ENCODE measurements at places on chromosomes 16 and 17. TPM values are rescaled to one million over a fixed set of nuclear protein-coding genes. Genes with fewer than 3 reads are reported as not detected.

GRCh38 chr17:21213638-21214014, 335 bp downstream of the TMEM11 start:
- no peak for DNase-seq

Gene ATP2C2
- 0.18 TPM for total RNA-seq

DNA sequence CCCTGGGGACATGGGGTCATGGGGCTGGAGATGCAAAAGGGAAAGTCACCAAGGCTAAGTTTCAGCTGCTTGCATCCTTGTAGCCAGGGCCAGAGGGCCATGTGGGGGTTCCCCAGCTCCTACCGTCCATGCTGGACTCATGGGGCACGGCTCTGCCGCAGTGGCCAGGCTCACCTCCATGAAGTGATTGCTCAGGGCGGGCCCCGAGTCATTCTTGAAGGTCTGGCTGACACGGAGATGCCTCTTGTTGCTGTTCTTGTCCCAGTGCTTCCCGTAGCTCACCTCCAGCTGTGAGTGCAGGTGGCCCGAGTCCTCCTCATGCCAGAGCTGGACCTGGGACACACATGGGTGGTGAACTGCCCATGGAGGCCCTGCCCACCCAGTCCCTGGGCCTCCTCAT, 114.5 kb downstream of the RMI2 start:
- no peak for DNase-seq

DNA sequence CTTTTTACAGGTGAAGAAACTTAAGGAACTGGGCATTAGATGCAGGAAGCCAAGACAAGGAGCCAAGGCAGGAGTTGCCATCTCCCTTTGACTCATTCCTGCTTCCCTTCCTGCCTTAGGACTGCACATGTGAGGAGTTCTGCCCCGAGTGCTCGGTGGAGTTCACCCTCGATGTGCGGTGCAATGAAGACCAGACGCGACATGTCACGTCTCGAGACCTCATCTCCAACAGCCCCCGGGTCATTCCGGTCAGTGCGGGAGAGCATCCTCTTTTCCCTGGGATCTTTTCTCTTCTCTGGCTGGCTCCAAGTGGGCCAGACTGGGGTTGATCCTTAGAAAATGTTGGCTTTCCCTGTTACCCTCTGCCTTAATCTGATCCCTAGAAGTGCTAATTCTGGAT, 6.6 kb downstream of the POLR2C start:
- peak; percentile 44 for DNase-seq

GRCh38 chr17:81192386-81193050, 26.5 kb upstream of the AATK start:
- DNase-seq: no peak

Gene EPOP
- 2.7 TPM for total RNA-seq

DNA sequence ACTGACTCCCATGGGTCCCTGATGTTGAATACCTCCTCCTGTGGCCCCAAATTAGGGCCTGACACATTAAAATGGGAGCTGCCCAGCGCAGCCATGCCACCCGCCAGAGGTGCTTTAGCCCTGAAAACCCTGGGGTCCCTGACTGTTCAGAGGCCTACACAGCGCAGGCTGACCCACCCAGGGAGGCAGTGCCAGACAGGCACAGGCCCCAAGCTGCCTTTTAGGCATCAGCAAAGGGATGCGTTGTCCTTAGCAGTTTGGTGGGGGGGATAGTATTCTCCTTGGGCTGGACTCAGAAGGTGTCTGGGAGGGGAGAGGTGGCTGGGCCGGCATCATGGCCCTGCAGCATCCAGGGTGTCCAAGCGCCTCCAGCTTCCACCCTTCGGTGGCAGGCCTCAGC, 1.4 kb downstream of the RAPGEFL1 start:
- DNase-seq: no peak

DNA sequence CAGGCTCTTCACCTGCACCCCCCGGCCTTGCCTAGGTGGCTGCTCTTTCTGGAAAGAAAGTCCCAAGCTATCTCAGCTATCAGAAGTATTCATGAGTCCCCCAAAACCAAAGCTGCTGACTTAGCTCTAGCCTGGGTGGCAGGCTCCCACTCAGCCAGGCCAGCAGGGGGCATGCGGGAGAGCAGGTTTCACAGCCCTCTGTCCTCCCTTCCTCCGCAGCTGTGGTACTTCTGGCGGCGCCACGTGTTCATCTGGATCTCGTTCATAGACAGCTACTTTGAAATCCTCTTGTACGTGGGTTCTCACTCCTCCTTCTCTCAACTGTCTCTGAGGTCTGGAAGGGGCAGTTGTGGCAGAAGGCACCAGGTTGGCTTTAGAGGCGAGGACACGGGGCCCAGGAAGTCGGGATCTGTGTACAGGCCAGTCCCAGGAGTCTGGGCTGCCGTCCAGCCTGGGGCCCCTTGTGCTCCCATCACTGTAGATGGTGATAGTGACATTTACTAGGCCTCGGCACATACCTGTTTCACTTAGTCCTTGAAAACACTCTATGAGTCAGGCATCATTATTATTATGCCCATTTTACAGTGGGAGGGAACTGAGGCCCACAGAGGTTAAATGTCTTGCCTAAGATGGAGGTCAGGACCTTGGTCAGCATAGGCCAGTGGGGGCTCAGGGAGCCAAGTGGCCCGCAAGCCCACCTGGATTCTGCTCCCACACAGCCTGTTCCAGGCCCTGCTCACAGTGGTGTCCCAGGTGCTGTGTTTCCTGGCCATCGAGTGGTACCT, 12.9 kb downstream of the TRPV2 start:
- DNase-seq: peak; percentile 58

Gene CCDC40
- 6.8 TPM for total RNA-seq

Gene RGS11
- 0.70 TPM for total RNA-seq

Gene PIRT
- total RNA-seq: not detected

GRCh38 chr17:42120161-42120769, 902 bp downstream of the KAT2A start:
- DNase-seq: no peak

DNA sequence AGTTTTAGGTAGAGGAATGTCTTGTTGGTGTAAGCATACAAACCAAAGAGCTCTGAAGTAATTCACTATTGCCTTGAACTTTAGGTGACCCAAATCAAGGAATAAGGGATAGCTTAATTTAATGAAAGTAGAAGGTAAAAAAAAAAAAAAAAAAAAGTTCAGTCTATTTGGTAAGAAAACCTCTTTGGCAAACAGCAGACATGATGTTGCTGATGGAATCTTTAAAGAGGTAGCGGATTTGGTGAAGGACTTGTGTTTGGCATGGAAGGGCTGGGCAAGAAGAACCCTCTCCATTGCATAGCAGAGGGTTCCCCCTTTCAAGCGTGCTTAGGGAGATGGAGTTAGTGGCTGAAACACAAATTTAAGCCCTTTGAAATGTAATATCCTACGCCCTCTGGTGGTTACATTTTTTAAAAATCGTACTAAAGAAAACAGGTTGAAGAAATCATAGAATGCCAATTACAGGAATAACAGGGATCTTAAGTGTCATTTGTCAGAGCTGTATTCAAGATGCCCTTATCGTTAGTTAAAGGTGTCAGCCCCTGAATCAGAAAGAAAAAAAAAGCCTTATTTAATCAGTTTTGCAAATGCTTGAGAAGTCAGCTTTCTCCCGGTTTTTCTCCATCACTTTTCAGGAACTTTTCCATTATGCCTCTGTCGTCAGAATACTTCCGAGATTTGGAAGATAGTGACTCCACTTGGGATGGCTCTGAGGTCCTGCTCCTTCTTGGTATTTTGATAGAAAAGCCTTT, 383.1 kb downstream of the KCNJ2 start:
- no peak for DNase-seq

GRCh38 chr16:80263181-80263823, 277.5 kb upstream of the DYNLRB2 start:
- DNase-seq: no peak

DNA sequence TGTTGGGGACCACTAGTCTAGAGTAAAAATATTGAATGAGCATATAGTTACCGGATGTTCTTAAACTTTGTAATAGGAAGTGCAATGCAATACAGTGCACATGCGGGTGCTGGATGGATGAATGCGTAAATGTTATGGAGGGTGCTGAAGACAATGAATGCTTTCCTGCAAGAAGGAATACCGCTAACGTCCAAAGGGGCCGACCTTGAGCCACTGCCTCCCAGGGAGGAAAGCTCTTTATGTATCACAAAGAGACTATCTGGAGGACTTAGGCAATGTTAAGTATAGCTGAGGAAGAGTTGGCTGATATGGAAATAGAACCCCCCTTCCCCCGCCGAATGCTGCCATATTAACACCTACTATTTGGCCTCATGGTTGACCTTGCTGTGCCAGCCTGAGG, 27.5 kb upstream of the SHCBP1 start:
- DNase-seq: no peak

- DNase-seq: no peak
Observed at GRCh38 chr17:77120868-77121267, 19.9 kb upstream of the SEC14L1 start.

GRCh38 chr17:72462814-72463213, 342.0 kb downstream of the SOX9 start:
- DNase-seq: no peak

GRCh38 chr17:38867968-38868816, 1.7 kb upstream of the LASP1 start:
- DNase-seq: no peak

DNA sequence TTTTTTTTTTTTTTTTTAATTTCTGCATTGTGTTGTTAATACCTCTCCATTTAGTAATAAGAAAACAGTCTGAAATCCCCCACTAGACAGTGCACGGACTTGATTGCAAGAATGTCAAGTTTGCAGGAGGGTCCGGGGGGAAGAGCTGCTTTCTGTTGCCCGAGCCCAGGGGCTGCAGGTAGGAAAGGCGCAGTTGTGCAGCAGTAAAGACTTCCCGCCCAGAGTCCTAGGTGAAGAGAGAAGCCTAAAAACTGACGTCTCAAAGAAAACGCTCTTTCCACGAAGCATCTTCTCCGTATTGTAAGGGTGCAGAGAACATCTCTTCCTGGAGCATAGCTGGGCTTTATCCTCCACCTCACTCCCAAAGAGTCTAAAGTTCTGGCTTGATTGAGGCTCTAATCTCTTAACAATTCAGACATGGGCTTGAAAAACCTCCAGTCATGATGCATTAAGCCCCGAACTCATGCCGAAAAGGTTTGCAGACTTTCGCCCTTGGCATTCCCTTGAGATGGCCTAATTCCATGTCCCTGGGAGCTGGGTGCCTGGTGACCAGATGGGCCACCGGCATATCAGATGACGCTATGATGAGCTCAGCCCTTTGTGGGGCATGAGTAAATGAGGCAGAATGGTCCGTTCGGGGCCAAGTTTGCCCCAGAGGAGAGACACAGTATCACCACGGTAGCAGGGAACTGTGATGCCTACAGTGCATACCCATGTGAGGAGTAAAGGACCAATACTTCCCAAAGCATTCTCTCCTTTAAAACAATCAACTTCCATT, 436.2 kb upstream of the ZFHX3 start:
- DNase-seq: no peak

DNA sequence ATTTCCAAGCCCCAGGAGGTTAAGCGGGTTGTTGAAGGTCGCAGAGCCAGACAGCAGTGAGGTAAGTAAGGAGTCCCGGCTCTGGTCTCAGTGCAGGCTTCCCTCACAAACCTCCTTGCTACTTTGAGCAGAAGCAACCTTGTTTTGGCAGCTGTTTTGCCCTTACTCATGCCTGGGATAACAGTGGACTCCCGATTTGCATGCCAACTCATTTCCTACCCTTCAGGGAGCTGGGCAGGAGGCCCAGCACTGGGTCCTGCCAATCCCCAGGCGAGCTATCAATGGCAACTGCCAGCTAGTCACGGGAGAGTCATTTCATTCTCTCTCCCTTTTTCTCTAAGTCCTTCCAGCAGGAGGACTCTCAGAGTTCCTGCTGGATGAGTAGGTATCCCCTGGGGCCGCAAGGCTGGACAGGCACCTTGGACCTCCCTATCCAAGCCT, 72.0 kb upstream of the KSR1 start:
- peak; percentile 70 for DNase-seq

DNA sequence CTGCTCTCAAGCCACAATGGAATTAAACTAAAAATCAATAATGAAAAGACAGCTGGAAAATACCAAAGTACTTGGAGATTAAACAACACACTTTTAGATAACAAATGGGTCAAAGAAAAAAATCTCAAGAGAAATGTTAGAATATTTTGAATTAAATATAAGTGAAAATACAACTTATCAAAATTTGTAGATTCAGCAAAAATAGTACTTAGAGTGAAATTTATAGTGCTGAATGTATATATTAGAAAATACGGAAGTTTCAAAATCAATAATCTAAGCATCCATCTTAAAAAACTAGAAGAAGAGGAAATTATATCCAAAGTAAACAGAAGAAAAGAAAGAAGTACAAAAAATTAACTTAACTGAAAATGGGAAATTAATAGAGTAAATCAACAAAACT, 179.2 kb upstream of the CDH11 start:
- DNase-seq: no peak

DNA sequence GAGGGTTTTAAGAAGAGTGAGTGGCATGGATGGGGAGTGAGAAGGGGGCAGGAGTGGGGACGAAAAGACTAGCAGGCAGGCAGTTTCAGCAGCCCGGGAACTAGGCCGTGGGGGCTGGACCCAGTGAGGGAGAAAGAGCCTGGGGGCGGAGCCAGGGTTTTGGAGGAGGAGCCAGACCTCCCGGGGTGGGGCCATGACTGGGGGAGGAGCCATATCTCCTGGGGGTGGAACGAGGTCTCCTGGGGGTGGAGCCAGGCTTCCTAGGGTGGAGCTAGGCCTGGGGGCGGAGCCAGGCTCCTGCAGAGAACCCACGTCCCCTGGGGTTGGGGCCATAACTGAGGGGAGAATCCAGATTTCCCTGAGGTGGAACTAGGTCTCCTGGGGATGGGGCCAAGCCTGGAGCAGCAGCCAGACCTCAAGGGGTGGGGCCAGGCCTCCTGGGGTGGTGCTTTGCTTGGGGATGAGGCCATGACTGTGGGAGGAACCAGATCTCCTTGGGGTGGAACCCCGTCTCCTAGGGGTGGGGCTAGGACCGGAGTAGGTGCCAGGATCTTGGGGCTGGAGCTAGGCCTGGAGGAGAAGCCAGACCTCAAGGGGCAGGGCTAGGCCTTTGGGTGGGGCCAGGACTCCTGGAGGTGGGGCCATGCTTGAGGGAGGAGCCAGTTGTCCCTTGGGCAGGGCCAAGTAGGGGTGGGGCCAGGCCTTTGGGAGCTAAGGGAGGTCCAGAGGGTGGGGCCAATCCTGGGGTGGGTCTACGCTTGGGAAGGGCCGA, 41.7 kb upstream of the JPH3 start:
- peak; percentile 51 for DNase-seq

Gene EPX
- not detected for total RNA-seq

- DNase-seq: peak; percentile 46
Observed at GRCh38 chr17:33874617-33875060, 380.4 kb upstream of the CCL2 start.

Gene IL17C
- not detected for total RNA-seq
